DMS79 (cell line): ENCODE measurements at places on chromosomes 13 and 19.

- DNase-seq: no peak
Observed at GRCh38 chr13:59963827-59964226, 199.9 kb downstream of the DIAPH3 start.

GRCh38 chr13:113106711-113107351, 1.2 kb downstream of the F7 start:
- peak; percentile 7 for DNase-seq

GRCh38 chr13:97559030-97559429, 125.1 kb downstream of the RAP2A start:
- no peak for DNase-seq

DNA sequence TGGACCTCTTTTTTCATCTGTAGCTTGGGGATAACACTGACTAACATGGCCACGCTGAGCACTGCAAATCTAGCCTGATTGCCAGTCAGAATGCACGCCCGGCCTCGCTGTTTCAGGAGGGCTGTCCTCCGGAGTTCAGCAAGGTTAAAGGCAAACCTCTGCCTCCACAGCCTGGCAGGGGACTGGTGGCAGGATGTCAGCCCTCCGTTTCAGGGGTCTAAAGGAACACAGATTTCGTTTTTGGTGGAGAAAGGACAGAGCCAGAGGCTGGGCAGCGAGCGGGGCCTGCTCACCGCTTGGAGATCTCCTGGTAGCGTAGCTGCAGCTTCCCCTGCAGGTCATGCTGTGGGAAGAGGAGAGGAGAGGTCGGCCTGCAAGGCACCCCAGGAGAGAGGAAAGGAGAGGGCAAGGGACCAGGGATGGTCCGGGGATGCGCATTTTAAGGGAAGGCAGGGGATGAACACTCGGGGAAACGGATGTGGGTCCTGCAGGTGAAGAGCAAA, 560 bp downstream of the NDUFA7 start:
- no peak for DNase-seq

- no peak for DNase-seq
Observed at GRCh38 chr13:19681517-19681916, 48.1 kb downstream of the MPHOSPH8 start.

GRCh38 chr13:71454509-71454908, 412.5 kb downstream of the DACH1 start:
- DNase-seq: no peak

- no peak for DNase-seq
Observed at GRCh38 chr19:44615863-44616247, 2.5 kb downstream of the IGSF23 start.

GRCh38 chr13:100522618-100523309, 65.8 kb downstream of the GGACT start:
- no peak for DNase-seq

GRCh38 chr13:95564091-95564490, 11.6 kb downstream of the CLDN10 start:
- no peak for DNase-seq

DNA sequence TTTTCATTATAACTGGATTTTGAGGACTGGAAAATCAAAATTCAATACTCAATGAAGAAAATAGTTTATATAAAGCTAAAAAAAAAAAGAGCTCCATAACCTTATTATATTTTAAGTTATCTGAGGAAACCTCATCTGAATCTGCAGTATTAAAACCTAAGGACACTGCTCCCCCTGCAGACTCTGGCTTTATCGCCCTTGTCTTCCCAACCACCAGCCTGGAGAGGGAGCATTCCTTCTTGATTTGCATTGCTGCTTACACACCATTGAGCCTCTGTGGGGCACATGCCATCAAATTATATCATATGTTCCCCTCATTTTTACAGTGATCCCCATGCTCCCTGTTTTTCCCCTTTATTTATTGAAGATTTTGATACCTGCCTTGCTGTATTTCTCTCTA, 871.4 kb upstream of the GPC6 start:
- no peak for DNase-seq

DNA sequence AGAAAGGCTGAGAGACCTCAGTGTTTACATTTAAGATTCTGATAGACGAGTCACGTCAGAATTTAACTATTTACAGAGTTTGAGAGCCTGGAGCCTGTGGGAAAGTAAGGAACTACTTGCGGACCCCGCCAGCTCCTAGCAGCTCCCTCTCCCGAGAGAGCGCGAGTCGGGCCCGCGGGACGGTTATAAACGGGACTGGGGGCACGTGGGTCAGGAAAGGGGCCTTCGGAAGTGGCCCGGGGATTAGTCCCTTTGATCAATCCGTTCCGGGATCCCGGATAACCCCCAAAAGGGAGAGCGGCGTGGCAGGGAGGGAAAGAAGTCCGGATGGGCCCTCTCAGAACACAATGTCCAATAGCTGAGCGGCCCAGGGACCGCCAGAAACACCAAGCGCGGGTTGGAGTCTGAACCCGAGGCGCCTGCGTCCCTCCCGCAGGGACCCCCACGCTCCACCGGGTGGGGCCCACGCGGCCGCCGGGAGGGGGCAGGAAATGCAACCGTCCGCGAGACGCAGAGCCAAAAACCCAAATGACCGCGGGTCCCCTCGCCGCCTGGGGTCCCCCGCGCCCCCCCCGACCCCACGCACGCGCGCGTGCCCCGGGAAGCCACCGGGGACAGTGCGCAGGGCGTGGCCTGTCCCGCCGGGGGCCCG, 3.6 kb downstream of the ZIC5 start:
- peak; percentile 66 for DNase-seq

DNA sequence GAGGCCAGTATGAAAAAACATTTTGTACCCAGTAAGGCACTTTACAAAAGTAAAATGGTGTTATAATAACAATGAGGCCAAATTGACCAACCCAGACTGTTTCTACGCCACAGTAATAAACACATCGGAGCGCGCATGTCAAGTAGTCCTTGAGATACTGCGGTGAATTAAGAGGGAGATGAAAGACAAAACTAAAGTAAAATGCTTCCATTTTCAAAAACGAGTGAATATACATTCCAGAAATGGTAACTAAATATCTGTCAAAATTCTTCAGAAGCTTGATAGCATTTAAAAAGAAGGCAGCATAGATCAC, 19.0 kb downstream of the N4BP2L1 start:
- DNase-seq: peak; percentile 35

DNA sequence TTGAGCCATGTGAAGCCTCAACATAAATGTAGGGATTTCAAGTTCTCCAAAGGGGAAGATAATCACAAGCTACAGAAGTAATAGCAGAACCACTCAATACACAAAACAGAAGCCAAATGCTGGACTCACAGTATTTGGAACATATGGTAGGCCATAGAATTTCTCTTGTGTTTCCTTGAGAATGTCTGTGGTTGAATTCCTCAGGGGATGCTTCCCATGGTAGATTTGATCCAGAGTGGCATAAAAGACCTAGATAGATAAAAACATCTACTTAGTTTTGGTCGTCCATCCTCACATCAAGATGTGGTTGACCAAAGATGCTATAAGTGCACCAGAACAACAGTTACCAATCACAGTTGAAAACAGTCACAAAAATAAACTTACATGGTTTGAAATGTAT, 83.4 kb downstream of the MIPEP start:
- DNase-seq: no peak

- no peak for DNase-seq
Observed at GRCh38 chr19:39915101-39915847, 19.2 kb downstream of the FCGBP start.

- DNase-seq: no peak
Observed at GRCh38 chr19:17279436-17279835, 2.3 kb upstream of the ANKLE1 start.

DNA sequence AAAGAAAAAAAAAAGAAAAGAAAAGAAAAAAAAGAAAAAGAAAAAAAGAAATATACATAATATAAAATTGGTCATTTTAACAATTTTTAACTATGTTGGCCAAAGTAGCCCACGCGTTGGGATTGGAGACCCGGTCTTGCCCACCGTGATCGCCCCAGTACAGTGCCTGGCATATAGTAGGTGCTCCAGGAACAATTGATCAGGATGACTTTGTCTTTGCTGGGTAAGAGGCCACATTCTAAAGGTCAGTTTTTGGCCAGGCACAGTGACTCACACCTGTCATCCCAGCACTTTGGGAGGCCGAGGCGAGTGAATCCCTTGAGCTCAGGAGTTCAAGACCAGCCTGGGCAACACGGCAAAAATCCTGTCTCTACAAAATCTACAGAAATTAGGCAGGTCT, 3.8 kb upstream of the ANGPTL4 start:
- DNase-seq: no peak

GRCh38 chr13:111143865-111144540, 28.9 kb downstream of the ARHGEF7 start:
- no peak for DNase-seq

DNA sequence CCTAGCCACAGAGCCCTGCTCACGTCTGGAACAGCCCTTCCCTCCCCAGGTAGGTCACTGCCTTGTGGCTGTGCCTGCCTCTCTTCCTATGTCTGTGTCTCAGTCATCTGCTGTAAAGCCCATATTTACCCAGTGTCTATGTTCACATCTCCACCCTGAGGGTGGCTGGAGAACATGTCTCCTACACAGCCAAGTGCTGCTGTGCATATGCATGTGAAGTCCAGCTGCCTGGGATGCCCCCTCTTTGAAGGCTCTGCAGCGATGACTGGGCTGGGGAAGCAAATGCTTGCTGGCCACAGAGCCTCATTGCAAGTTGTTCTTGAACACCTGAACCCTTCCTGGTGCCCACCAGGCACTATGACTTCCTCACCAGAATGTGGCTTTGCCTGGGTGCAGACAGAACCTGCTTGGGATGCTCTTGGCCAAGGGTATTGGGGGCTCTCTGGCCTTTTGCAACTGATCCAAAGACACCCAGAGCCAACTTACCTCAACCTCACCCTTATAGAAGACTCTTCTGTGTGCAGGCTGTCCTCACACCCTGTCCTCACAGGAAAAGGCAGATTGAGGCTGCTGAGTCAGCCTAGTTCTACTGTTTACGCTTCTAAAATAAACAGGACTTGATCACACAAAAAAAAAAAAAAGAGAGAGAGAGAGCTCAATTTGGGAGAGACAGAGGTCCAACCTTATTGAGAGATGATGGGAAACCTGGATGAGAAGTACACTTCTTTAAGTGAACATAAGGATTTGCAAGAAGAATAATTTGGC, 26.5 kb downstream of the MRPL57 start:
- no peak for DNase-seq

DNA sequence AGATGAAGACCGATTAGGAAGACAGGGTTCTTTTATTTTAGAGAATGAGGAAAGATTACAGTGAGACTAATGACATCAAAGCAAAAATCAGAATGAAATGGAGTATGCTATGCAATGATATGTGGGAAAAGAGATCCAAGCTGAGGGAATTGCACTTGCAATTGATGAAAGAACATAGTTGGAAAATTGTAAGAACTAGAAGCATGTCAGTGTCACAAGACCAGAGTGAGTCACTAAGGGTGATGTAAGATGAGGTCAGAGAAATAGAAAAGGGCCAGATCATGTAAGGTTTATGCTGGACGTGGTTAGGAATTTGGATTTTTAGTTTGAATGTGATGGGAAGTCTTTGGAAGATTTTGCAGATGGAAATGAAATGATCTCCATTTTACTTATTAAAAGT, 1937.3 kb downstream of the OLFM4 start:
- no peak for DNase-seq
